ENCODE measurements at places on chromosomes 2 and 18.

DNA sequence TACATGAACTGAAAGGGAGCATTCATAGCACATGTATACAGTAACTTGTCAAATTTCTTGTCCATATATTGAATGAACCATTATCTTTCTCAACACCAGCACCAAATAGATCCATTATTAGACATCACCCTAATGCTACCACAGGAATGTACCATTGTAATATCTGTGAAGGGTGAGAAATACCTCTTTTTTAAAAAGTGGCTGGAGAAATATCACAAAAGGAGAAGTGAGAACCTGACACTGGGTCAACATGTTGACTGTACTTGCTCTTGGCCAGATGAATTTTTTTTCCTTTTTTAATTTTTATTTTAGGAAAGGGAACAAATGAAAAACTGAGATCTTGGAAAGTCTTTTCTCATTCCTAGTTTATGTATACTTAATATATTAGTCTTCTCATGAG, 63.5 kb downstream of the CAVIN2 start:
- DNase-seq = no peak

DNA sequence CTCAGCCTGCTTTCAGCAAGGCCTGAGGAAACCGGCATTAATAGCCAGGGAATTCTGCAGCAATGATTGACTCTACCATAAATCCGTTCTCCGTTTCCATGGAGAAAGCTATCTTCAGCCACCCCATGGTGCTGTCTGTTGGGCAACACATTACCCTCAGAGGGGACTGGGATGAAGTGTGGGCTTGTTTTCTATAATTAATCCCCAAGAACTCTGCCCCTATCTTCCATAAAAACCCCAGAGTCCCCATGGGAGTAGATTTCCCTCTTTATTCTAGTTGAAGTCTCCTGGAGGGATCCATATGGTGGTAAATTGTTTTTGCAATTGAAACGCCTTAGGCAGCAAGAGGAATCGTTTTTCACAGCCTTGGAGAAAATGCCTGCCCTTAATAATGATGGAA, 9.2 kb downstream of the G6PC2 start:
- no peak for DNase-seq

- no peak for DNase-seq
Observed at GRCh38 chr2:228268301-228268700, 86.8 kb upstream of the SPHKAP start.

DNA sequence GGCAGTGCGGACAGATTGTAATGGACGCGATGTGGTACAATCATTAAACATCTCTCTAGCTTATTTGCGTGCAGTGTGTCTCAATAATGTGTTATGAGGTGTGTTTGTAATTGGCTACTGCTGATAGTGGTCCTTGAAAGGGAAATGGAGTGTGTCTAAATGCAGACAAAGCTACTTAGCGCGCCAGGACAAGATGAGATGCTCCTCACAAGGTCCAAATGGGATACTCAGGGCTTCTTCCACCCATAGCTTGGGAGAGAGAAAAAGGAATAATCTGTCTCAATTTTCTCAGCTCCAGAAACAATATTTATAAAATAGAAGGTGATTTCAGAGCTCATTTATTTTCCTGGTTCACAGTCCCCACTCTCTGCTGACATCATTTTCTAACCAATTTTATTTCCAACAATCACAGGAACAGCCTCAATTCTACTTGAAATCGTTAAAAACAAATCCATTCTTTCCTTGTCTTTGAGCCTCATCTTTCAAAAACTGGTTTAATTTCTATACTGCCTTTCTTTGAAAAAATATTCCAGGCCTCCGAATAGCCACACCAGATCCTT, 28.5 kb downstream of the GALNT14 start:
- DNase-seq = no peak

GRCh38 chr2:193502363-193503035, 1307.8 kb upstream of the TMEFF2 start:
- DNase-seq = no peak

DNA sequence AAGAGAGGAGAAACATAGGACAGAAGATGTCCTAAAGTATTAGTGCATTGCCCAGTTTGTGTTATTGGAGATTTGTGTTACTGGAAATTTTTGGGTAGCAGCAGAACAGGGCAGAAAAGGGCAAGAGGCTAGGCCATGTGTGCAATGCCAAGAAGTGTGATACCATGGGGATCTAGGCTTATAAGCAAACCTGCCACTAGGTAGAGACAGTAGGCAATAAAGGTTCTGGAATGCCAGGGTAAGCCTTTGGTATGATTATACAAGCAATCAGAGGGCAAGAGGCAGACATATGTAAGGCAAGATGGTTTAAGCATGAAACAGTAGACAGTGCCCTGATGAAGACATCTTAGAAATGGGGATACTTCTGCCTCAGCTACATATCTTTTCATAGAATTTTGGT, 12.3 kb upstream of the CERS6 start:
- DNase-seq = no peak

- no peak for DNase-seq
Observed at GRCh38 chr2:237479747-237480146, 7.3 kb upstream of the MLPH start.

DNA sequence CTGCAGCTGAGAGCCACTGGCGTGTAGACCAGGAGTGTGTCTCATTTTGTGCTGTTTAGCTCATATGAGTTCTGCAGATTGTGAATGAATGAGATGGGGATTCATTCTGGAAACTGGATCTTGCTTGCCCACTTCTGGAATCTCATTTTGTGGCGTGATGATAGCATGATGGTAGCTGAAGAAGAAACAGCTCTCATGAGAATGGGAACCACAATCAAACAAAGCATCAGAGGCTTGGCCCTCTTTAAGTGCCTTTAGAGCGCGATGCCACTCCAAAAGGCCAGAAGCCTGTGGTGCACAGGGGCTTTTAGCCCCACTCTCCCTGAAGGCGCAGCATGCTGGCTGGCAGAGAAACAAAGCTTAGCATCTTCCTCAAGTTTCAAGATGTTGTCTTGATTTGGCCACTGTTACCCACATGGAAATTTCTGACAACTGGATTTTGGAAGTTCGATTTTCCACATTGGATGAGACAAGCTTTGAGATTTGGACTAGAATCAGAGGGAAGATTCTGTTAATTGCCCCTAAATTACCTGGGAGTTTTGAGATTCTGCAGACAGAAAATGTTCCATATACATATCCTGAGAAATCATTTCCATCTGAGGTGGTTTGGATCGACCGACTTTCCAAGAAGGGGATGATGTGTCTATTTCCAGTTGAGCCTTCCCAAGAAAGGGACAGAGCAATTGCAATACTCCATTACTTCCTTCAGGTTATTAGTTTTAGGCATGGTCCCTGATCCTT, 234.5 kb downstream of the VAPA start:
- DNase-seq = no peak

DNA sequence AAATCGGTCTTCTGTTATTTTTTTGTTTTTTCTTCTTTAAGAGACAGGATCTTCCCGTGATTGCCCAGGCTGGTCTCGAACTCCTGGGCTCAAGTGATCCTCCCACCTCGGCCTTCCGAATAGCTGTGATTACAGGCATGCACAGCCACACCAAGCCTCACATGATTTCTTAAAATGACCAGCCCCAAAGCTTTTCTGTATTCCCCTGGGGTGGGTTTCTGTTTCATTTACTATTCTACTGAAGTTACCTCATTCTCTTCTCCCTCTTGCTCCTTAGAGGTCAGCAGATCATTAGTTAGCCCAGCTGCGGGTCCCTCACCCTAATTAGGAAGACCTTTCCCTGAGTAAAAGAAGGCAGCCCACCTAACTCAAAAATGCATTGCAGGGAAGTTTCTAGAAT, 27.6 kb downstream of the SLC1A4 start:
- DNase-seq = no peak

GRCh38 chr18:57901825-57902589, 98.9 kb upstream of the ATP8B1 start:
- no peak for DNase-seq

GRCh38 chr2:134327367-134327766, 73.5 kb downstream of the MGAT5 start:
- DNase-seq = no peak

- no peak for DNase-seq
Observed at GRCh38 chr2:113910967-113911678, 21.2 kb downstream of the ACTR3 start.

Data from Panc1 (cell line).